ENCODE measurements at places on chromosomes 3 and 15. TPM values are rescaled to one million over a fixed set of nuclear protein-coding genes. Genes with fewer than 3 reads are reported as not detected.

The TMPRSS7 gene
- total RNA-seq, result not detected

The WDR76 gene
- 58.2 TPM for total RNA-seq

The OXSM gene
- 7.6 TPM for total RNA-seq

The LDHAL6B gene
- total RNA-seq, result not detected

The HRG gene
- not detected for total RNA-seq

The BFSP2 gene
- total RNA-seq, result not detected

The FANCD2OS gene
- not detected for total RNA-seq

The TRA2B gene
- total RNA-seq, result 157 TPM

The THAP10 gene
- 7.9 TPM for total RNA-seq

The FOXB1 gene
- not detected for total RNA-seq

The LYZL4 gene
- not detected for total RNA-seq

The GCNT3 gene
- total RNA-seq, result 0.27 TPM

- no peak for DNase-seq
Observed at GRCh38 chr3:12803371-12803770, 6.9 kb downstream of the CAND2 start.

- no peak for DNase-seq
Observed at GRCh38 chr3:82815417-82816058, 1054.1 kb upstream of the GBE1 start.

DNA sequence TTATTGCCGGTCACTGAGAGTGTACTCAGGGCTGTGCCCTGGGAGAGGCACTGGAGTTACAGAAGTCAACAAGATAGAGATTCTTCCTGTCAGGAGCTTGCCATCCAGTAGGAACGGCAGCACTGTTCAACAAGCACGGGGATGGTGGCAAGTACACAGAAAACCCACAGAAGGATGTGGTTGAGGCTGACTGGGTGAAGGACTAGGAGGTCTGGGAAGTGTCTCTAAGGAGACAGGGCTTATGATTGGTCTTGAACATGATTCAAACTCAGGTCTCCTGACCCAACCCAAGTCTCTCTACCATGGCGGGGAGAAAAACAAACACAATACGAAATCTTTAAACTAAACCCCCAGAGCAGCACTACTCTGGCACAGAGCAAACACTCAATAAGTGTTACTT lies 37.6 kb downstream of the ERICH6 start:
- no peak for DNase-seq

- no peak for DNase-seq
Observed at GRCh38 chr3:50177346-50177745, 14.1 kb upstream of the GNAT1 start.

DNA sequence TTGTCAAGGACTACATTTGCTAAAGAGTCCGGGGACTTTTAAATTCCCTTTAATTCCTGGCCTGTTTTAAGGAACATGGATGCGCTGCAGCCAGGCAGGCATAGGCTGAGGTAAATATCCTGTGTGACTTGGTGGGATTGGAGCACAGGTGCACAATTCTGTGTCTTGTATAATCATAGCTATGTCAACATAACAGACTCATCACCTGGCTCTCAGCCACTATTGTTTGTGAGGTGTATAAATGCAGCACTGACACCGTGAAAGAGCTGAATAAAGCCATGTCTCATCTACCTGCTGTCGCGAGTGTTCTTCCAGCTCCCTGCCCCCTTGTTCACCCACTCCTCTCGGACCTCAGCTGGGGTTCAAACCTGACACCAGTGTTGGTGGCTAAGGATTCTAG lies 109.7 kb downstream of the MFSD1 start:
- DNase-seq, result no peak

GRCh38 chr3:194993896-194994295 lies 277.1 kb downstream of the XXYLT1 start:
- no peak for DNase-seq

GRCh38 chr3:101829874-101830273 lies 19.4 kb upstream of the NFKBIZ start:
- no peak for DNase-seq

- DNase-seq, result no peak
Observed at GRCh38 chr3:15974647-15975046, 176.9 kb upstream of the ANKRD28 start.

DNA sequence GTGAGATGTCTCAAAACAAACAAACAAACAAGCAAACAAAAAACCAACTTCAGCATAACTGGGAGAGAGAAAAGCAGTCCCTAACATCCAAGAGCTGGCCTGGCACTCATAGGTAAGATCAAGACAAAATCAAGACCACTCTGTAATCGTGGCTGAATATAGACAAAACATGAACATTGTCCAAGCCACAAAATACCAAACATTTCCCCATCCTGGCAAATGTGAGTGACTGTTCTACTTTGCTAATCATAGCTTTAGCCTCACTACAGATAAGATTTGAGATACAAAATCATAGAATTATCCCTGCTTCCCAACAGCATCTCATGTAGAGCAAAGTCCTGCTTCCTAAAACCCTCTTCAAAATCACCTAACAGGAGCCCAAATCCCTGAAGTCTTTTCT lies 116.7 kb upstream of the PRTG start:
- peak; percentile 68 for DNase-seq

GRCh38 chr3:161284989-161285388 lies 63.9 kb downstream of the NMD3 start:
- DNase-seq, result no peak

DNA sequence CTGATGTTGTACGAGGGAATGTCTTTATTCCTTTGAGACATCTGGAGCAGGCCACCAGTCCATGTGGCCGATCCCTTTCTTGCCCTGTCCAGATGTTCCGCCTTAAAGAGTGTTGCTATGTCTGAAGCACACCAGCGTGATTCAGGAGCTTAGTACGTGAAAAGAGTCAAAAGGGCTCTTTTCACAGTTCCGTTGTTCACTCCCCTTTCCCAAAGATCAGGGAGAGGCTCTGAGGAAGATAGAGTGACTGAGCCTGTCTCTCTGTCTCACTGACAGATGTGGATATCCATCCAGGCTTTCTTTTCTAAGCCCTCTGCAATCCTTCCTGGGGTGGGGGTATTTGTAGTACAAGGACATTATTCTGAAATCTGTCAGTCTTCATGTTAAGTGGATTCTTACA lies 262.5 kb upstream of the LRTM1 start:
- DNase-seq, result no peak

DNA sequence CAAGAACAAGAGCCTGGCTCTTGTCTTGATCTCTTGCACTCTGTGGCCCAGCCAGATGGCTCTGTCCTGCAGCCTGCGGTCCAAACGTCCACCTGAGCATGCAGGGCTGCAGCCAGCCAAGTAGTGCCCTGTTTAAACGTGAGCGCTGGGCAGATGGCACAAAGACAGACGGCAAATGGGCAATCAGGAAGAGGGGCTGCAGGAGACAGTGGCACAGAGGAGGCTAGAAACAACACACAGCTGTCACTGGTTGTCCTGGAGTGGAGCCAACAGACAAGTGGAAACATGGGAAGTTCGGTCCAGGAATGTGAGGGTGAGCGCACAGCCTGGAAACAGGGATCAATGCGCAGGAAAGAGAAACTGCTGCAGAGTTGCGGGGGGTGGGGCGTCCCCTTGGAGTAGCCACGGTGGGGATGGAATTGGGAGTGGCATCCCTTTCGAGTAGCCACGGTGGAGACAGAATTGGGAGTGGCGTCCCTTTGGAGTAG lies 10.7 kb upstream of the ZXDC start:
- DNase-seq, result no peak

DNA sequence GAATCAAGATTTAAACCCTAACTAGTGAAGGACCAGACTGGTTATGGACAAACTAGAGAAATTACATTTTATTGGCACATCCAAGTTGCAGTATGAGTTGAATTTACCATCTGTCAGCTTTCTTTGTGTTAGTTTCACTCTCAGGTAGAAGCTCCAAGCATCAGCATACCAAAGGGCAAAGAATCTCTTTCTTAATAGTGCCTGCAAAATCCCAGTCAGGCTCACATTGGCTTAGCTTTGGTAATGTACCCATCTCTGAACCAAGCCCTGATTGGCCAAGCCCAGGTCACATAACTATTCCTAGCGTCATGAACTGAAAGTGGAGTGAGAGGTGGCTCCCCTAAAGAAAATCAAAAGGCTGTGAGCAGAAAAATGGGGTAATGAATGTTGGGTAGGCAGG lies 66.9 kb downstream of the CCNL1 start:
- DNase-seq, result no peak

- peak; percentile 48 for DNase-seq
Observed at GRCh38 chr3:52281981-52282801, 3.7 kb upstream of the WDR82 start.

GRCh38 chr3:55013145-55013925 lies 85.5 kb upstream of the LRTM1 start:
- peak; percentile 43 for DNase-seq

GRCh38 chr15:21261396-21261964 lies 178.8 kb downstream of the POTEB3 start:
- DNase-seq, result no peak

- no peak for DNase-seq
Observed at GRCh38 chr15:65930134-65930533, 60.8 kb downstream of the RAB11A start.

- DNase-seq, result no peak
Observed at GRCh38 chr15:63043335-63044076, 959 bp downstream of the TPM1 start.
